ENCODE measurements at places on chromosomes 4 and X.

- no peak for DNase-seq
These were observed 17.6 kb downstream of the TRIM61 start for GRCh38 chr4:164959896-164960295.

GRCh38 chr4:141006242-141006802 is 126.9 kb downstream of the RNF150 start:
- no peak for DNase-seq

DNA sequence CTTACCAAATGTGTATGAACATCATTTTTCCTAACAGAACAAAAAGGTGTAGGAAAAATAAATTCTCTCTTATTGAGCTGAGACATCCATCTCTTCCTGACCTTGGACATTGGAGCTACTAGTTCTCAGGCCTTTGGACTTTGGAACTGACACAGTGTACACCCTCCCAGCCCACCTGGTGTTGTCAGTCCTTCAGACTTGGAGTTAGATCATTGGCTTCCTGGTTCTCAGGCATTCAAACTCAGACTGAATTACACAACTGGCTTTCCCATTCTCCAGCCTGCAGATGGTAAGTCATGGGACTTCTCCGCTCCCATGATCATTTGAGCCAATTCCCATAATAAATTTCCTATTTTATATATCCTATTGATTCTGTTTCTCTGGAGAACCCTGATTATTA is 84.8 kb upstream of the EDNRA start:
- no peak for DNase-seq

DNA sequence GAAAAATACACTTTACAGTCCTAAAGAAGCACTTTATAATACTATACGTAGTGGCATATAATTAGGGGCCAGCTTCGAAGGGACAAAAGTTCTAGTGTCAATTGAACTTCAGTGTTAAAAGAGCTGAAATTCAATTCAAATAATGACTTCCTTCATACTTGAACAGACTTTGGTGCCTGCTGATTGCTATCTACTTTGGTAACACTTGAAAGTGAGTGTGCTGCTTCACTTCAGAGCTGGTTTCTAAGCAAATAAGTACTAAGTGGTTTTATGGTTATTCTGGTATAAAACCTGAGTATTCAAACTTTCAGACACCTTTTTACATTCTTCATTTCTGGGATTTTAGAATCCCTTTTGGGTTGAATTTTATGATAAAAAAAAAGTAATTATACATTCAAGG is 107.0 kb downstream of the SLC4A4 start:
- no peak for DNase-seq

GRCh38 chrX:125507119-125507518 is 187.4 kb downstream of the TEX13C start:
- DNase-seq: no peak

- DNase-seq: no peak
These were observed 1794.0 kb downstream of the STIM2 start for GRCh38 chr4:28654618-28655017.

DNA sequence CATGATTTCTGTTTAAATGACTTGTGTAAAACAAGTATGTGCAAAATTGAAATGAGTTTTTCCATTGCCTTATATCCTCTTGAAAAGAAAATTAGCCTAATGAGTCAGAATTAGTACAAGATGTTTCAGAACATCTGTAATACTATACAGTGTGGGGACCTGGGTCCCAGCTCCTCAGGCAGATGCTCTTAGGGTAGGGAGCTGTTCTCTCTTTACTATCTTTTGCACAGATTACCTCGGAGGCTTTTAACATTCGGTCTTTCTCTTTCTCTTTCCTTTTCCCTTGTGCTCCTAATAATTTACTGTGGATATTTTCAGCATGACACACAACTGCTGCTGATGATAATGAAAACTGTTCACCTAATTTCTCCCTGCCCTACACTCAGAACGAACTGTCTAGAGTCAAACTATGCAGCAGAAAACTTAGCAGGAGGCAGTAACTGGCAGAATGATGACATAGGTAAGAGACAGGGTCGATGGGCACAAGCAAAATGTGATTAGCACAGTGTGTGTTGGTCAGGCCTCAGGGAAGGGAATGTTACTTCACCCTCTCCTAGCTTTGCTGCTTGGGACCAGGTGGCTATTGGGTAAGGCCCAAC is 455.3 kb downstream of the PDHA2 start:
- no peak for DNase-seq

DNA sequence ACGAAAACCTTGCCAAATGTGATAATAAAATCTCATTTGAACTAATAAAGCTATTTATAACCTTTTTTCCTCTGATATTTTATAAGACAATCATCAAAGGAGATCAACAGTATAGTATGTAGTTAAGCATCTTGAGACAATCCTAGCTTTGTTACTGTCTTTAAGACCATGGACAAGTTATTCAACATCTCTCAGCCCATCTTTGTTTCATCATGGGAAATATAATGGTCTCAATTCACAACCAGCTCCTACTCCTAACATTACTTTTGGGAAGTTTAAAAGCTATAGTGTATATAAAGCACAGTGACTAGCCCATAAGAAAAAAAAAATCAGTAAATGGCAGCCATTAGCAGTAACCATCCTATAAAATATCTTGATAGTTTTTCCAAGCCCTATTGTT is 57.6 kb upstream of the APELA start:
- no peak for DNase-seq

DNA sequence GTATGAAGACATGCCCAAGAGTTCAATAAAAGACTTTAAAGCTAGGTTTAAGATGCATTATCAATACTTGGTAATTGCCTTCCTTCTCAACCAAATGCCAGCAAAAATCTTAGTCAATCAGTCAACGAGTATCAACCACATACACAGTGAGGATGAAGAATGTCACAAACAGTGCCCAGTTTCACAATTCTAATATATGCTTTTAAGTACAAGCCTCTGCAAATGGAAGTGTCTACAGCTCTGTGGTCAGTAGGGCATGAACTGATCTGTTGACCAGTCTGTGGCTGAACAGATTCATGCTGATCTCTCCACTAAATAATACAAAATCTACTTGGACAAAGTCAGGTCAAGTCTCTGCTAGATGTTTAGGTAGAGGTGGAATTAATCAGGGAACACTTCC is 27.9 kb downstream of the PPARGC1A start:
- no peak for DNase-seq

DNA sequence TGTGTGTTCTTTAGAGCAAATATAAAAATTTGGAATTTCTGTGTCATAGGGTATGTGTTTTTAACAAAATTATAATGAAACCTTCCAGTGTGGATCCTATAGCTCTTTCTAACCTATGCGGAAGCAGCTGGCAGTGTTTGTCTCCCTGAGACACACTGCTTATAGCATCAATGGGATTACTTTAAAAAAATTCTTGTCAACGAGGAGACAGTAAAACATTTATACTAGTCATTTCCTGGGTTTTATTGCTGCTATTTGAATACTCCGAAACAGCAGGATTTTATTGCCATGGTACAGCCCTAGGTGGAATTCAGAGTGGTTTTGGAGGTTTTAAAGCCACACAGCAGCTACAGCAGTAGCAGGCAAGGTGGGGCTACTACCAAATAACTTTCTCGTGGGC is 145.1 kb upstream of the IL1RAPL2 start:
- no peak for DNase-seq

DNA sequence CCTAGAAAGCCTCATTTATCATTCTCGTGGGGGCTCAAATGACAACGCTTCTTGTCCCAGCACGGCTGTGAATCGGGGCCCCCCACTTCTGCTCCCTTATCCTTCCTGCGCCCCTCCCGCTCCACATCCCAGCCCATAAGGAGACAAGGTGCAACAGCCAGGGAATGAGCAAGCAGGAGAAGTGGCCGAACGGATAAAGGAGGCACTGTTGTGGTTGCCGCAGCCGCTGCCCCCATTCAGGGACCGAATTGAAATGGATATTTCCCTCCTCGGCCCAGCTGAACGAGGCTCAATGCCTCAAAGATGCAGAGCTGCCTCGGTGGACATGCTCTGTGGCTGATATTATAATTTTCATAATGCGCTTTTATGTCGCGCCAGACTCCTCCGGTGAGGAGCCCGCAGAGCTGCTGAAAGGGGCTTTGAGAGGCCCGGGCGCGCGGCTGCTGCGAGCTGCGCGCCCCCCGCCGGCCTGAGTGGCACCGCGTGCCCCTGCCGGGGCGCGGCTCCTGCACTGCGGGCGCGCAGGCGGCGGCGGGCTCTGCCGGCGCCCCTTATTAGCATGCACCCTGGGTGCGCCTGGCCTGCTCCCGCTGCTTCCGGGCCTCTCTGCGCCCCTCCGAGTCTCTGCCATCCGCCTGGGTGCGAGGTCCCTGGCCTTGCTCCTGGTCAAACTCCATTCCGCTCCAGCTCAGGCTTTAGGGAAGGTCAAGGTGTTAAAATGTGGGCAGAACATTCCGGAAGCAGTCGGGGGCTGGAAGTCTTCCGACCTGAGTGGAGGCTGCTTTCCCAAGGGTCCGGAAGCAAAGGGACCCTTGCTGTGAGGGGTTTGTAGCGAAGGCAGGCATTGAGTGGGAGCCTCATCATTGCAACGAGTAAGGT is 68.2 kb upstream of the TMEM33 start:
- no peak for DNase-seq

DNA sequence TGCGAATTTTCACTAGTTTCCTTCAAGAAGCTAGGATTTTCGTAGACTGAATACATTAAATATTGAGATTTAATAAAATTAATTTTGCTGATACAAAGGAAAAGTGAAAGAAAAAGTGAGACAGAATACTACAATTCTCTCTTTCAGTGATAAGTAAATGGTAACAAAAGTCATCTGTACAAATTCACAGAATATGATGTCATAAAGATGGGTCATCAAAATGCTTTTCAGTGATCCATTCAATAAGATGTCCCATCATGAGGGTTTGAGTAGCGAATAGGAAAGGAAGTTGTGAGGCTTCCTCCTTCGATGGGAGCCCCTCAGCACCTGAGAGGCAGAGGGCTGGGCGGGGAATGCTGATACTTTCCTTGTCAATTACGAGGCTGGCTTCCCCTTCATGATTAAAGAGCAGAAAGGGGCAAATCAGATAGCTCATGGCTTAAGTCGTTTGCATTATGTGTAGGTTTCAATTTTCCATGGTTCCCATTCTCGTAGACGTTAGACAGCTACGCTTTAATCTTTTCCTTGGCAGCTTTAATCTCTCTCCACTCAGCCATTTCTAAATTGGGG is 108.8 kb upstream of the SORBS2 start:
- DNase-seq: no peak

All from stimulated activated CD4-positive, alpha-beta T cell treated with anti-CD3 and anti-CD28 coated beads, Interleukin-15, amount 100 ng/mL, for 48 hours (primary cell).